Activated CD8-positive, alpha-beta memory T cell treated with anti-CD3 and anti-CD28 coated beads for 4 hours (primary cell): ENCODE measurements at places on chromosomes 2 and 18.

- DNase-seq, result no peak
Observed at GRCh38 chr2:1847846-1848598, 103.7 kb upstream of the PXDN start.

DNA sequence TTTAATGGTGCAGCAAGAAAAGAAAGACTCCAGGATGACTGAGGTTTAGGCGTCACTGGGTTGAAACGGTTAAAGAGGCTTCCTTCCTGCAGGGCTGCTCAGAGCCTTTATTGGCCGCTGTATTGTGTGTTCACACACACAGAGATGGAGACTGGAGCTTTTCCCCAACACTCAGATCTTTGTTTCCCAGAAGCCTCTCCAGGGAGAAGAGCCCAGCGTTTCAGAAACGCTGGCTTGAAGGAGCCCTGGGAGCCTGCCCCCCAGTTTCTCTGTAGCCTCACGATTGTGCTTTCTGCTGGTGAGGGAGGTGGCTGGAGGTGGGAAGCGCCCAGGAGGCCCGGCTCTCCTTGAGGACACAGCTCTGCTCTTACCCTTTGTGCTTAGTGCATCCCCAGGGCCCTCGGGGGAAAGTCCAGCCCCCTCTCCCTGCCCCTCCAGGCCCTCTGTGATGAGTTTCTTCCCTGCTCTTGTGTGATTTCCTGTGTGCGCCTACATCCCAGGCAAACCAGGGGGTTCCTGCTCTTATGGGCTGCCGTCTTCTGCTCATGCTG lies 37.1 kb downstream of the RRM2 start:
- no peak for DNase-seq

GRCh38 chr2:11305958-11306357 lies 38.5 kb downstream of the ROCK2 start:
- DNase-seq, result no peak

DNA sequence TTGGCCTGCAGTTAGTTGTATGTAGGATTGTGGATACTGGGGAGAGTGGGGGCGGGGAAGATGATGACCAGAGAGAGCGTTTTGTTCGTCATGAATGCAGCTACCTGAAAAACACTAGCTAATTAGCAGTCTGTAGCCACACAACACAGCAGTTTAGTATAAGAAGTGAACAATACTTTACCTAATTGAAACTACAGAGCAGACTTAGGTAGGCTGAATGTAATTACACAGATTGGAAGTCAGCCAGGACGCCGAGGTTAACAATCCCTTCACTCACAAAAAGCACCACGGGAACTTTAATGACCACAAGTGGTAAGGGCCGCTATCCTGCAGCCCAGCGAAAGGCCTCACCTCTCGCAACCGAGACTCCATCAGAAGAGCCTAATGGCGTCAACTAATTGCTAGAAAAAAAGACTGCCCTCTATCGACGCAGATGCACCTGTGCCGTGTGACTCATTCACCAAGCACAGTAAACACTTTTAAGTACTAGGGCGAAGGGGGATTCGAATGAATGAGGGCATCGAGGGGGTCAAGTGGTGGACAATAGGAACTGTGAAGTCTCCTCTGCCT lies 591.0 kb downstream of the ARHGAP15 start:
- no peak for DNase-seq

DNA sequence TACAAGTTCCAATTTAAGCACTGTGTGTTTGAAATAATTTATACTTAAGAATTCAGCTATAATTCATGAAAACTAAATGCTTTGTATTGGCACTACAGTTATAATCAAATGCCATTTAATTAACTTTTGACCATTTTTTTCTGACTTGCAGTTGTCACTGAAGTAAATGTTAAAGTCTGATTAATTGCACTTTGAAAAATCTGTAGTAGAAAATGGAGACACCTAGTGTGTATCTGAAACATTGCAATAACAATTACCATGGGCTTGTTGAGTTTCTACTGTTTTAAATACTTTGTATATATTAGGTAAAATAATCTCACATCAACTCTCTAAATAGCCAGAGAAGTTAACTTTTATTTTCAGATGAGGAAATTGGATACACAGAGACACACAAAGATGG lies 458.6 kb upstream of the FSIP2 start:
- DNase-seq, result no peak

GRCh38 chr2:126664234-126664633 lies 8.3 kb downstream of the GYPC start:
- no peak for DNase-seq

DNA sequence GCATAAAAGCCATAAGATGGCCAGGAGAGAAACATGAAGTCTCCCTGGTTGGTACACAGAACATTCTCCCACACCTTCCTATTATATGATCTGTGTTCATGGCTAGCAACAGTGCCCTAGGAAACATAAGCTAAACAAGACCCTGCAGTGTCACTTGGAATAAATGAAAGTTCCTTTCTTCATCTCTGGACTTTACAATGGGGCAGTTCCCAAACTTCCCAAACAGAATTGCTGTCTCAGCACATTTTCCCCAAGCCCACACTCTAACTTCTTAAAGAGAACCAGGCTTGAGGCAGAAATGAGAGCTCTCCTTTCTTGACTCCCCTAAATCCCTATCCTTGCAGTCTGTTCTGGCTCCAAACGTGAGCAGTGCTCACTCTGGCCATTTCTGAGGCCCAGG lies 173.2 kb upstream of the CREB1 start:
- no peak for DNase-seq

DNA sequence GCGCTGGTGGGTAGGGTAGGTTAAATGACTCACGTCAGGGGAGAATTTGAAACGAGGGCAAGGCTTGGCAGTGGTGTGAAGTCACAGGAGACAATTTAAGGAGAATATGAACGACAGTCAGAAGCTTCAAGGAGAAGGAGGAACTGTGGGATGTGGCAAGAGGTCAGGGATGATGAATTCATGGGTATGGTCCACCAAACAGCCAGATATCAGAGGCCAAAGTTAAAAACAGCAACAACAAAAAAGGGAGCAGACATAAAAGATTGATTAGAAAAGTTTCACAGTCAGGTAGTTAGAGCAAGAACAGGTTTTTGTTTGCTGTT lies 1.4 kb upstream of the ZNF396 start:
- no peak for DNase-seq

- no peak for DNase-seq
Observed at GRCh38 chr18:34458410-34458977, 233.8 kb upstream of the NOL4 start.

- no peak for DNase-seq
Observed at GRCh38 chr18:21109936-21110712, 1.5 kb downstream of the ROCK1 start.

- no peak for DNase-seq
Observed at GRCh38 chr2:45315861-45316260, 295.2 kb downstream of the SRBD1 start.

DNA sequence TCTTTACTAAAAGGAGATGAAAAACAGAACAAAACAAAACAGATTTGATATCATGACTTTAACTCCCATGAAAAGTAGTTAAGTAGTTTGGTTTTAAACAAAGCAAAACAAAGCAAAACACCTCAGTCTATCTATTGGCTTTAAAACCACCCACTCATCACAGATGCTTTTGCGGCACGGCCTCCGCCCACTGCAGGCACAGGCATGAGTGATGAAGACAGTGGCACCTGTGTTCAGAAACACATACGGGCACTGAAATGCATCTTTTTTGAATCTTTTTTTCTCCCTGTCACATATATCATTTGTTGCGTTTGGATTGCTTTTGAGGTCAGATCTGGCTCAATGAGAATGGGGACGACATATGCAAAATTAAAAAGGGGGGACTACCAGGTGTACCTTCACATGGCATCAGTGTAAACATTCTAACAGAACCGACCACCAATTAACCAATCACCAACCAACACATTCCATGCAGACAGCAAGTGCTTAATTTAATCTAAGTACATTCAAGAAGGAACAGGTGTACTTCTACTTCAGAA lies 147.4 kb upstream of the REV1 start:
- DNase-seq, result no peak

GRCh38 chr2:110931648-110932047 lies 189.1 kb upstream of the BCL2L11 start:
- no peak for DNase-seq

DNA sequence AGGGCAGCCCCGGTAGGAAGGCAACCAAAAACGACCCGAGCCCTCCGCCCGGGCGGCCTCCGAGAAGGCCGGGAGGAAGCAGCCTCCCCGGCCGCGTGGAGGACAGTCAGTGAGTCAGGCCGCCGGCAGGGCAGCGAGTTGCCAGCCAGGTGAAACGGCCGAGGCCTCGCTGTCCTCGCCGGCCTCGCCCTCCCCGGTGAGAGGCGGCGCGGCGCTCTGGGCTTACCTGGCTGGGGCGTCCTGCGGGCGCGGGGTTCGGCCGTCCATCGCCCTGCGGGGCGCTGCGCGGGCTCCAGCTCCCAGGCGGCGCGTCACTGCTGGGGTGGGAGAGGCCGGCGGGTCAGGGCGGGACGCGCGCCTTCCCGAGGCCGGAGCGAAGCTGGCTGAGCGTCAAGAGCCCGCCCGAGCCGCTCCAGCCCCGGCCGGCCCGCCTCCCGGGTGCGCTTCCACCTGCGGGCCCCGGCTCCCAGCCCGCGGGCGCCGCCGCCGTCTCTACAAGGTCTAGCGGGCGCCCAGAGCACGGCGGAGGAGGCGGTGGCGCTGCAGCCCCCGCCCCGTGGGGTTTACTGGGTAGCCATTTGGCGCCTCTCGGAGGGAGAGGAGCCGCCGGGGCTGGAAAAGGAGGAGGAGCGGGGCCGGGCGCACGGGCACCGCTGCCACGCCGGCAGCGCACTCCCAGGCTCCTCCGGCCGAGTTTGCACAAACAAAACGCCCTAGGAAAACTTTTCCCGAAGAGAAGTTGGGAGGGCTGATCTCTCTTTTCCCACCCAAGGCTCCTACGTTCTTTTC lies 499 bp downstream of the COBLL1 start:
- no peak for DNase-seq

- DNase-seq, result no peak
Observed at GRCh38 chr2:127097841-127098651, 8.9 kb downstream of the BIN1 start.

DNA sequence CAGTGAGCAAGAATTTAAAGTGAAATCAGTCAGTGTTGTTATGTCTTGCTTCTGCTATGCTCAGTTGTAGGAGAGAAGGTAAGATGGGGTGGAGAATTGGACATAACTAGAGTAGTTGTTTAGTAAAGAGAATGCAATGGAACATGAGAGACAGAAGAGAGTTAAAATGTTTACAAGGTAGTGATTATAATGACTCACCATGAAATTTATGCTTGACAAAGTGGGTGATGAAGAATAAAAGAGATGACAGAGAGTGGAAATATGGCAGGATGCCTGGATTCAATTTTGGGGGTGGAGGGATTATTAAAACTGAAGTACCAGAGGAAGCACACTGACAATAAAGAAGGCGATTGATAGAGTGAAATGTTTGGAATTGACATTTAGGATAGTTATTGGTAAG lies 10.6 kb downstream of the SCG2 start:
- DNase-seq, result no peak

- no peak for DNase-seq
Observed at GRCh38 chr18:31667185-31667584, 17.2 kb downstream of the B4GALT6 start.

DNA sequence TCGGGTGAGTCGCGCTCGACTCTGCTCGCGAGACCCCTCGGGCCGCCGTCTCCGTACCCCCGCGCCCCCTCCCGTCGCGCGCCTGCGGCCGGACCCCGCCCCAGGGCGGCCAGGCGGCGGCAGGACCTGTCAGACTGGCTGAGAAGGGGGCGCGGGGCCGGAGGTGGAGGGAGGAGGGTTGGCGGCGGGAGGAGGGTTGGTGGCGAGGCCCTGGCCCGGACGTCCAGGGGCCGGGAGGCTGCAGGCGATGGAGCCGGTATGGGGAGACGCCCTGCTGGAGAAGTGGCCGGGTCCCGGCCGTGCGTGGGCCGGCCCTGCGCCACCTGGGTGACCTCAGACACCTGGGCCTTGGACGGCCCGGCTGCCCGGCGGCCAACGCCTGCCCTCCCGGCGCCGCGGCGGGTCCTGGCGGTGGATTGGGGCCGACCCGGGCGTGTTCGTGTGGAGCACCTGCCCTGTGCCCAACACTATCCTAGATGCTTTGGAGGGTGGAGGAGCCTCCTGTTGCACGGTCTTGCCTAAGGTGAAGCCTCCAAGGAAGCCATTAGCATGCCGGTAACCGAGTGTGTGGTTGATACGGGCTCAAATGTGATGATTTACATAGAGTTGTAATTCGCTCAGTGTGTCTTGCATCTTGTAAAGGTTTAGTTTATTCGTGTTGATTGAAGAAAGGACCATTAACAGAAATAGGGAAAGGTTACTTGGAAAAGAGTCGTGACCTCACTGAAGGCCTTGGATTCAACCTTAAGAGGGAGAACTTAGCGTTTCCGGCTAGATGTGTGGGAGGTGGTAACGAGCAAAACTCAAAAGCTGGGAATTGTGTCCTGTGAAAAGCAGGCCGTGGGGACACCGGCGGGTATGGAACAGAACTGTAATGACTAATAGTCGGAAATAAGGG lies 550 bp downstream of the MYL12B start:
- no peak for DNase-seq

DNA sequence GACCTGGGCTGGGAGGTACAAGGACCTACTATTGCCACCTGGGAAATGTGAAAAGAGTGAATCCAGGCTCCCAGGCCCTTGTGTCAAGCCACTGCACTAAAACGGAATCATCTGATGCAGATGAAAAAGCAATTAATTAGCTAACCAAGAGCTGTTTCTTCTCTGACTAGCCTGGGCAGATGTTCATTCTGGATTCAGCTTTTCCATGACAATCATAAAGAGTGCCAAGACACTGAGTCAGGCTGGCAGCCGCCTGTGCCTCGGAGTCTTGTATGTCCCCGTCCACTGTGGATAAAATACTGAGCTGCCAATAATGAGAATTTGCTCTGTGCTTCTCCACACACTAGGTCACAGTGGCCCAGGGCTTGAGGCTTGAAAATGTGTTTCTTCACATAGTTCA lies 21.7 kb upstream of the LCLAT1 start:
- no peak for DNase-seq

- no peak for DNase-seq
Observed at GRCh38 chr2:127623388-127624319, 22.3 kb upstream of the GPR17 start.

DNA sequence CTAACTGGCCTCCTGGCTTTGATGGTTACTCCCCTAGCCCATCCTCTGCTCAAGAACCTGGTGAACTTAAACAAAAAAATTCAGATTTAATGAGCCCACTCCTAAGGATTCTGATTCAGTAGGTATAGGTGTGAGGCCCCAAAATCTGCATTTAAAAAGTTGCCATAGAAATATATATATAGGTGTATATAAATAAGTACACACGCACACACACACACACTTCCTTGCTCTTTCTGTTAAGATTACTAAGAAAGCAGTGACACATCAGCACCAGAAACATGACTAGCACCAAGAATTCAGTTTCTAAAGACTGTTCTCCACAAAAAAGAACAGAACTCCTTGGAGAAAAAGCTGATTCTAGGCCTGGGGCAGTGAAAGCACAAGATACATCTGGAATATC lies 17.8 kb downstream of the EML6 start:
- no peak for DNase-seq

DNA sequence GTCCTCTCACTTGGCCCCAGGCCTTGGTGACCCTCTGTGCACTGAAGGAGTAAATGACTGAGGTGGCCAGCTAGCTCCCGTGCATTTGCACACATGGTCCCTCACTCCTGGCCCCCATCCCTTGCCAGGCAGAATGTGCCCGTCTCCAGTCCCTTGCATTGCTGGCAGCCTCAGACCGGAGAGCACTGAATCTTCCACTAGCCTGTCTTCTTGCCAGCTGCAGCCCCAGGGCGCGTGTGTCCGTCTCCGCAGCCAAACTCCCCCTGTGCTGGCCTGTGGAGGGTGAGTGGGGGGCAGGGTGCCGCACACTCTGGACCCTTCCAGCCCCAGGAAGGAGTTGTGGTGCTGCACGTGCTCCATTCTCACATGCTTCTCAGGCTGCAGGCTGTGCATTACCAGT lies 35.9 kb downstream of the INPP4A start:
- DNase-seq, result no peak
